ENCODE measurements at places on chromosomes 6 and 20. TPM values are rescaled to one million over a fixed set of nuclear protein-coding genes. Genes with fewer than 3 reads are reported as not detected.
A peak's percentile ranks its signal among the peaks of the same experiment; 100 is the strongest.

- DNase-seq, result no peak
These were observed 195.2 kb upstream of the CDH4 start for GRCh38 chr20:61056627-61057442.

DNA sequence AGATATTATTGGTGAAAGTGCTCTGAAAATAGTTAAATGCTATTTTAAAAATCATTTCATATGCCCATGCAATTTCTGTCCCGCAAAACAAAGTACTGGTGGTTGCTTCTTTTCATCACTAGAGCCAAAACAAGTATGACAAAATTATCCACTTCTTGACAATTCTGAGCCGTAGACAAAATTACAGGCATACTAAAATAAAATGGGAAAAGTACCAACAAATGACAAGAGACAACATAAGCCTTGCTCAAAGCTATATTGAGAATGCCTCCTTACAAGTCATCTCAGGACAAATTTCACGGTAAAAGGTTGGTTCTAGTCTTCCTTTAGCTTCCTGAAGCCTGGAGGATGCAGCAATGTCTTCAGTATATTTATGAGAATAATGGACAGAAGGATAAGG, 28.9 kb downstream of the NDRG3 start:
- no peak for DNase-seq

Gene RAD21L1
- not detected for total RNA-seq

GRCh38 chr6:64411226-64411625, 775.6 kb downstream of the PHF3 start:
- DNase-seq, result no peak

DNA sequence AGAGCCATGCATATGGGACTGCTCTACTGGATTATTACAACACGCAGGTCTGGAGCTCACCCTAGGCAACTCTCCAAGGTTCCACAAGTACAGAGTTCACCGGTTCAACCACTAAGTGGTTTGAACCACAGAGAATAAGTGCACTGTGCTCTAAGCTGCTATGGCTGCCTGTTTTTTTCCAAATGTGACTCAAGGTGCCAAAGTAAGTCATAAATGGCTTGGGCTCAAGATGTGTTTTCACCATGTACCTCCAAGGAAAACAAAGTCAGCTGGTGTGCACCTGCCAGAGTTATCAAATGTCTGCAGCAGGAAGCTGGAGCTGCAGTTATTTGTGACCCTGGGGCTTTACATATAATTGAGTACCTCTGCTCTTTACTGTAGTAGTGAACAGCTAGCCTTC, 76.7 kb downstream of the PREP start:
- DNase-seq, result no peak

Gene RSPH4A
- total RNA-seq, result not detected

- no peak for DNase-seq
These were observed 34.3 kb downstream of the C6orf89 start for GRCh38 chr6:36920049-36920448.

DNA sequence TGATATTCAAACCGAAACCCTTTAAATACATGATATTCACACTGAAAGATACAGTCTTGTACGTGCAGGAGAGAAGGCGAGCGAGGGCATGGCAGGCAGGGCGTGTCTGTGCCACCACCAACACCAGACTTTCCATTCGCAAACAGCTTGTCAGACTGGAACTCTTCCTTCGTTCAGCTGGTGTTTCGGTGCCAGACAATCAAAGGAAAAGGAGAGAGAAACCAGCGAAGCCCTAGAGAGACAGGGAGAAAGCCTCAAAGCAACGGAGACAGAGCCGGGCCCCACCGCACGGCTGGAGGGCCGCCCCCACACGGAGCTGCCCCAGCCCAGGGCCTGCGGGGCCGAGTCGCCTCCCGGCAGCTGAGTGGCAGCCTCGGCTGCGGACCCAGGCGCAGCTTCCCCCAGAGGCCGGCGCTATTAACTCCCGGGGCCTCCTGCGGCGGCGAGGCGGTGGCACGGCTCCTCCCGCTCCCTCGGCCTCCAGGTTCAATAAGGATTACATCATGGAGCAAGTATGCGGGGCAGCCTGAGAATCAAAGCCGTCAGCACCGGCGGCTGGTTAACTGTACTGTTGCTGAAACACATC, 32.1 kb upstream of the NR2E1 start:
- DNase-seq, result no peak

GRCh38 chr6:14239097-14239496, 121.5 kb downstream of the CD83 start:
- no peak for DNase-seq

DNA sequence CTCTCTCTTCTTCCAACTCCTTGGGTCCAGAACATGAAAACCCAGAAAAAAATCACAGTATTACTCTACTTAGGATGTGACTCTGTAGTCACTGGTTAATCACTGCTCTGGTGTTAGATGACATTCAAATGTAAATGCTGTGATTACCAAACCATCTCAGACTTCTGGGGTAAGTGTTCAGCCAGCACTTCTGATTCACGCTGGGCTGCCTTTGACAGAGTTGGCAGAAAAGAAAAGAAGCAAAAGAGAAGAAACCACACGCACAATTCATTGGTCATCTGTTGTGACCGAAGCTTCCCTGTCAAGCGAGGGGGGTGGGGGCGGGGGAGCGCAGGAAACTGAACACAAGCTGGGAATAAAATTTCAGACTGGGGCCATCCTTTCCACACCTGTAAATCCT, 82.7 kb downstream of the PSMG4 start:
- no peak for DNase-seq

Gene ALDH5A1
- total RNA-seq, result 308 TPM

DNA sequence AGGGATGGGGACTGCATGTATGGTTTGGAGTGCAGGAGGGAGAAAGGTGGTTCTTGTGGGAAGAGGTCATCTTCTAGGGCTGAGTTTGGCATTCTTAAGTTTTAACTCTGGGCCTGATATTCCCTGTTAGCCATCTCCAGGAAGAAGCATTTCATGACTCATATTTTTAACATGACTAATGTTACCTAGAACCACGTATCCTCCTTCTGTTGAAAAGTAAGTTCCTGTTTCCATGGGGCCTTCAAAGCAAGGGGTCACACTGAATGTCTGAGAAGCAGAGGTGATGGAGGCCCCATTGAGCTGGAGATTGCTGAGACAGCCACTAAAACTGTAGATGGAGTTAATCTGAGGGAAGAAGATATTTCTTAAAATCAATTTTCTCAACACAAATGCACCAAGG, 30.2 kb downstream of the FAM229B start:
- DNase-seq, result no peak

Gene MCCD1
- total RNA-seq, result not detected

GRCh38 chr20:35767683-35768481, 3.9 kb upstream of the PHF20 start:
- DNase-seq, result peak; percentile 92

DNA sequence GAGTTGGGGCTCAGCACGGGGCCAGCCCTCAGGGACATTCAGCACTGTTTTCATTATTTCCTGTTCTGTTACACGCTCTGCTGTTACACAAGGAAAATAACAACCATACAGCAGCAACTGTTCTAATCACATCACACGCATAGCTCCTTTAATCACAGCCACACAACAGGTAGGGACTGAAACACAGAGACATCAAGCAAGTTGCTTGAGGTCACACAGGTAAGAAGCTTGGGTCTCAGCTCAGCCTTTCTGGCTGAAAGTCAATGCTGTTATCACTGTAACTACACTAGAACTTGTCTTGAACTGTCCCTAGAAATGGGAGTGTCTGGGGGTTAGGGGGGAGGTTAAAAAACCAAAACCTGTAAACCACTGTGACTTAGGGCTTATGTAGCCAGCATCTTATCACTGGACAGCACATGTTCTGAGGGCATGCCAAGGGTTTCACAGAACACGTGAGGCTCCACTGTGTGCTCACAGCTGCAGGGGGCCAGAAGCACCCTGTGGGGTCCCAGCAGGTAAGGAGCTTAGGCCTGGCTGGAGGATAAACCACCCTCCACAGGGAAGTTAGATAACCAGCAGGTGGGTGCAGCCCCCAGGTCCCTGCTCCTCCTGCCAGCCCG, 146.0 kb downstream of the EYA2 start:
- DNase-seq, result no peak
